ENCODE measurements at places on chromosomes 13 and 19.
A peak's percentile ranks its signal among the peaks of the same experiment; 100 is the strongest.

GRCh38 chr13:43054803-43055802 is 31.7 kb downstream of the DNAJC15 start:
- DNase-seq, result peak; percentile 84

GRCh38 chr13:57969951-57970350 is 338.4 kb downstream of the PCDH17 start:
- no peak for DNase-seq

- DNase-seq, result no peak
These were observed 21.8 kb downstream of the SAFB2 start for GRCh38 chr19:5600797-5601196.

DNA sequence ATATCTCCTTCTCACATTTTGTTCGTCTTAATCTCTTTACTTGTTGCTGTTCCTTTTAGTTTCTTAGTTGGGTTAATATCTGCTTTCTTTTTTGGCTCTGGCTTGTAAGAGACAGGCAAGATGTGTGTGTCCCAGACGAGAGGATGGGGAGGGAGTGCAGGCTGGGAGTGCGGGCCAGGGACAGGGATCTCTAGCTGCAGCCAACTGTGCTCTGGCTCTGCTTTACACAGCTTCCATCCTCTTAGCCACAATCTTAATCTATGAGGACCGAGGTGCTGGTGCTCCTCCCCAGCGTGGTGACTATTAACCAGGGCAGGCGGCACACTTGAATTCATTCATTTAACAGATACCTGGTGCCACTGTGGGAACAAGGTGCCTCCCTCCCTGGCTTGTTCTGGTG is 70.9 kb upstream of the WASF3 start:
- no peak for DNase-seq

DNA sequence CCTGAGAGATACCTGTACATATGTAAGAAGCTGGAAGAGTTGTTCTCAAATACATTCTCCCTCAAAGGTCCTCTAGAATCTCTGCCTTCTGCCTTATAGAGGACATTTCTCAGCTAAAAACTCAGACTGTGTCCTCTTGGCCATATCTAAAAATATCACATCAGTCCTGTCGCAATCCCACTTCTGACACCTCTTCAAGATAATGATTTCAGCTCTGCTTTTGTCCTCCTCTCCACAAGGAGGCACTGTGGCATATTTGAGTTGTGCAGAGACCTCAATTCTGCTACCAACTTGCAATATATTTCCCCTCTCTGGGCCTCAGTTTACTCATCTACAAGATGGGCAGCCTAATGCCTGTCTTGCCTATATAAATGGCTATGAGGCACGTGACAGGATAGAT is 16.6 kb downstream of the ADAMTS10 start:
- DNase-seq, result peak; percentile 37
